ENCODE measurements at places on chromosomes 6 and 20.

GRCh38 chr6:83365931-83366330, 64.9 kb downstream of the ME1 start:
- DNase-seq: no peak

DNA sequence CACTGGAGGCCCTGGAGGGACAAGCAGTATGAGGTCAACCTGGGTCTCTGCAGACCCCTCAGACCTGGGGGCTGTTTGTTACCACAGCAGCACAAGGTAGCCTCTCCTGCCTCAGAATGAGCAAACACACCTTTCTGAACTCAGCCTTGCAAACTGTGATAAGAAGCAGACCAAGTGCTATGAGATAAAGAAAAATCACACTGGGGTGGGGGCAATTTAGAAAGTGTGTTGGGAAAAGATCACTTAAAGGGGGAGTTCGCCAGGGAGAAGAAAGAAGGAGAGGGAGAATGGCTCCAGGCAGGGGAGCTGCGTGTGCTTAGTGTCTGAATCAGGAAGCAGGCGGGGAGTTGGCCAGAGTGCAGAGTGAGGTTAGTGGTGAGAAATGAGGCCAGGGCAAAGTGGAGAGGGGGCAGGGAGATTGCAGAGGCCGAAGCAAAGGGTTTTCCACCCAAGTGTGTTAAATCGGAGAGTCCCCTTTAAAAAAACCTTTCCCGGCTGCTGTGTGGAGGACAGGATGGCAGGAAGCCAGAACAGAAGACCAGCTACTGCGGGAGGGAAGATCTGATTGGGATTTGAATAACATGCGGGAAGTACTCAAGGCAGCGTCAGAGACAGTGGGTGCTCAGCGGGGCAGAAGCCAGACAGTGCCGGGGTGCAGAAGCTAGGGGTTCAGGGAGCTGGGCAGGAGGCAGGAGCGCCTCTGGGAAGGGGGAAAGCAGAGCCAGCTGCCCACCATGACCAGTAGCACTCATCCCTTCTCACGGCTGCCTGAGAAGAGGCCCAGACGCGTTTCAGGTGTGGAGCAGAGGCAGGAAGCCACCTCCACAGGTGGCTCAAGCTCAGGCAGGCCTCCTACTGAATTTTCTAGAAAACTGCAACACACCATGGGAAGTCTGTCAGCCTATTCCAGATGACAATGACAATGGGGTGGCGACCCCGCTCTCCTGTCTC, 9.0 kb downstream of the ADA start:
- DNase-seq: no peak

GRCh38 chr20:46900086-46900485, 5.4 kb downstream of the EYA2 start:
- no peak for DNase-seq

DNA sequence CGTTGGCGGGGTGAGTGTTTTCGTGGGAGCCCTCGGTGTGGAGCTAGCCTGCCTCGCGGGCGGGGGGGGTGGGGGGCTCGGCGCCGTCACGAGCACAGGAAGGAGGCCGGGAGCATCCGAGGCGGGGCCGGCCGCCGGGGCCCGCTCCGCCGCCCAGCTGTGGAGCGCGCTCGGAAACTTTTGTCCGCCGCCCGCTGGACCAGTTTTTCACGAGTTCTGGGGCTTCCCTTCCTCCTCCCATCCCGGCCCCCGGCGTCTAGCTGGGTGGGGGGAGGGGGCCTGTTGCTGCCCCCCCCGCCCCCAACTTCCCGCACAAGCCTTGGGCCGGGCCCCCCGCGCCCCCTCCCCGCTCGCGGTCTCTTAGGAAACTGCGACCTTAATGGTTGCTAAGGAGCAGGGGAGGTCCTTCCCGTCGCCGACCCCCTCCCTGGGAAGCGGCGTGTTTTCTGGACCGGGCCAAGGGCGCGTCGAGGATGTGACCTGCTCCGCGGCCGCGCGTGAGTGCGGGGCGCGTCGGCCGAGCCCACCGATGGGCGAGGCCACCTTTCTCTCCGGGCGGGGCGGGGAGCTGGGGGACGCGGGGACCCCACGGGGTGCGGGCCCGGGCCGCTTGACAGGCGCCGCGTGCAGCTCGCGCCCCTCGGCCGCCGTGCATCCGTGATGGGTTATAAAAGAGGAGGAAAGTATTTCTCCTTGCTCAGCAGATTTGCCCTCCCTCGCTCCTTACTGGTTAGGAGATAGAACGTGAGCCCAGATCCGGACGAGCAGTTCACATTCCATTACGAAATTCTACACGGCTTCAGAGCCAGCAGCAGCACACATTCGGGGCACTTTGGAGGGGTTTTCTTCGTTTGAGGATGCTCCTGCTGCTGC, 1.4 kb downstream of the RREB1 start:
- DNase-seq: no peak

GRCh38 chr6:105499931-105500330, 97.0 kb upstream of the PREP start:
- no peak for DNase-seq

GRCh38 chr6:99119109-99120031, 171.6 kb upstream of the FBXL4 start:
- no peak for DNase-seq

GRCh38 chr6:31125586-31126363, 5.5 kb upstream of the CDSN start:
- DNase-seq: no peak

GRCh38 chr6:113356139-113356538, 501.0 kb upstream of the MARCKS start:
- no peak for DNase-seq

- DNase-seq: no peak
Observed at GRCh38 chr20:33132513-33133372, 35.2 kb upstream of the BPIFA2 start.

DNA sequence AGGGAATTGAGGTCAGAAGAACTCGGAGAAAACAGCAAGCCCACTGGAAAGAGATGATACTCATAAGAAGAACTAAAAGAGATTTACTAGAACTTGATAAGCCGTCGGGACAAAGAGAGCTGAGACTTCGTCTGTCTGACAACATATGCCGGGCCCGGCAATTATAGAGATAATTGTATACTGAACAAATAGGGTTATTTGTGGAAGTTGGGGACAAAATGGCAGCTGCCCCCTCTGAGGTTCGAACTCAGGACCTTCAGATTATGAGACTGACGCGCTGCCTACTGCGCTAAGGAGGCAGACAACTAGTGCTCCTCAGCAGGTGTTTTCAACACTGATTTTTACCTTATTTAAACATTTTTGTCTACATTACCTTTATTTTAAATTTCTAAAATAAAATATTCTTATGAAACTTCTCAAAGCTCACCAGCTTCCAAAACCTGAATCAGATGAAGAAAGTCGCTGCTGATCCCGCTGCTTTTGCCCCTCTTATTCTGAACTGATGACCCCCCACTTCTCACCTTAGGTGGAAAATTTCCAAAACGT, 29.3 kb upstream of the TRIM27 start:
- DNase-seq: no peak

- DNase-seq: no peak
Observed at GRCh38 chr6:109424946-109425345, 15.5 kb downstream of the PPIL6 start.

- no peak for DNase-seq
Observed at GRCh38 chr6:53828966-53829697, 34.3 kb downstream of the LRRC1 start.

DNA sequence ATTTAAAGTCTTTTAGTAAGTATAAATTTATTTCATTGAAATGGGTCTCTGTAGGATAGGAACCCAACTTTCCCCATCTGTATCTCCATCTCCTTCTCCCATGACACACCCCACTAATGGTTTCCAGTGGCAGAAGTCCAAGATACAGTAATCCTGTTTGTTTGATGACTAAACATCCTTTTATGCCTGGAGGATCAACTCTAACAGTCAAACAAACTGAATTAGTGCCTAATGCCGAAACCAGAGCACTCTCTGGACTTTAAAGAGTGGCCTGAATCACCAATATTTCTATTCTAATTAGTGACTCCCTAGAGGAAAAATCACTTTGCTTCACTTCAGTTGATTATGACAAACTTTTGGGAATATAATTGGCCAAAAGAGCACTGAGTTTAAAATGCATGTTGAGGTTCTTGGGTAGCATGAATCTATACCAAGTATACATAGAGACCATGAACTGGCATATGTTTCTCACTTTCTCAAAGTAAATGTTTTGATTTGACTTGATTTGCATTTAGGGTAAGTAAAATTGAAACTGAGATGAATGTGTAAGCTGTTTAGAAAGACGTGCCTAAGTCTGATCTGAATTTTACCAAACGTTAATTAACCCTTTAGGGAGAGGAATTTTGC, 776.4 kb upstream of the NRSN1 start:
- no peak for DNase-seq

- no peak for DNase-seq
Observed at GRCh38 chr20:34222208-34222607, 19.0 kb upstream of the ASIP start.

DNA sequence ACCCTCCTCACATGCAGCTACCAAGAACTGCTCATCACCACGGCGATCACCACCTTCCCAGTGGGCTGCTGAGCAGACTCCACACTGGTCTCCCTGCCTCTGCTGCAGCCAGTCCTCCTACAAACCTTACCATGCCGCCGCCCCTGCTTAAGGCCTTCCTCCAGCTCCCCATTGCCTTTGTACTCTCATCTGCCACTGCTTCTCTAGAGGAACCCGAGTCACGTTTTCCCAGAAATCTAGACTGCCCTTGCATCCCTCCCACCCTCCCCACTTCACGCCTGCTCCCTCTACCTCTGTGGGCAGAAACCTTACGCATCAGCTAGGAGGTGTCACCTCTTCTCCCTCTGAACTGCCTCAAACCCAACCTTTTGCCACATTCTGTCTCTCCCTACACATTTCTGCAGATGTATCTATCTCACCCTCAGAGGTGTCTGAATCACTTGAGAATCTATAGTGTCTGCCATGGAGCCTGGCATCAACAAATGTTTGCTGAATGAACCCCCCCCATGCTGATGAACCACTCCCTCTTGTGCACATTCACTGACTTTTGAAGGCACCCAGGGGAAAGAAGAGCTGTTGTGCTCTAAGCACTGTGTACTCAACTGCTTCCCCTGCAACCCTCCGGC, 4.3 kb downstream of the E2F1 start:
- DNase-seq: no peak

DNA sequence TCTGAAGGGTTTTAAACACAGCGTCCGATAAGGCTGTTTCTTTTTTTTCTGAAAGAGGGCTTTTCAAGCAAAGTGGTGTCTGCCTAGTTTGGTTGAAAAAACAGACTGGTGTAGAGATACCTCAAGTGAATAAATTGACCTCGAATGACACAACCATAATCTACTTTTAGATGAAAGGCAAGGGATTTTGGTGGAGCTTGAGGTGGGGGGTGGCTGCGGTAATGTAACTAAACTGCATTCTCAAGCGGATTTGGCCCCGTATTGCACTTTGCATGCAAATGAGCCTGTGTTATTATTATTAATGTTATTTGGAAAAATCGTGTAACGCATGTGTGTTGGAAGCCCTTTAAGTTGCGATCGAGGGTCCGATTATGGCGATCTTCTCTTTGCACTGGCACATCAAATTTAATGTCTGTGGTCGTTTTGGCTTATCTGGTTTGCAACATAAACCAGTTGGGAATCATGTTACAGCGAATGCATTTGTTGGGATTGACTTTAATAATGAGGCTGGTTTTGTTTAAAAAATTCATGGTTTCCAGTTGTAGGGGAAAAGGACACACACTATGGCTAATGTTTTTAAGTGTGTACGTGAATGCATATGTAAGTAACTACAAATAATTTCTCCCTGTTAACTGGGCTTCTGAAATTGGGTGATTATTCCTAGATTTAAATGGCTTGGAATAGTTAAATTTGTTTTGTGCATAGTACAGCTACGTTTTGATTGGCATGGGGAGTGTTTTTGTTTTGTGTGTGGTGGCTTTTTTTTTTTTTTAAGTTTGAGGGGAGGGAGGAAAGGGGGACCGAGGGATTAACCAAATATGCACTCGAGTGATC, 1.0 kb downstream of the JARID2 start:
- DNase-seq: no peak

DNA sequence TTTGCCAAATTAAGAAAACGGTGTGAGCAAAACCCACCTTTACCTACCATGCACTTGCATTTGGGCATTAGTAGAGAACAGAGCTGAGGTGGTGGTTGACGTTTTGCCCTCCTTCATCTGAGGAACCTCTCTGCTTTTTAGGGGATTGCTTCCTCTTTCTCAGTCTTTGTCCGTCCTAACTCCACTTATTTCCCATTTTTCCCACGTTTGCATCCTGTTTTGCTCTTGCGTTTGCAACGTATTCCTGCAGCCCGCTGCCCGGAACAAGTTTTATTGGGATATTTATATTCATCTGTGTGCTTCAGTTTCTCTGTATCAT, 374 bp upstream of the SERINC1 start:
- DNase-seq: no peak

DNA sequence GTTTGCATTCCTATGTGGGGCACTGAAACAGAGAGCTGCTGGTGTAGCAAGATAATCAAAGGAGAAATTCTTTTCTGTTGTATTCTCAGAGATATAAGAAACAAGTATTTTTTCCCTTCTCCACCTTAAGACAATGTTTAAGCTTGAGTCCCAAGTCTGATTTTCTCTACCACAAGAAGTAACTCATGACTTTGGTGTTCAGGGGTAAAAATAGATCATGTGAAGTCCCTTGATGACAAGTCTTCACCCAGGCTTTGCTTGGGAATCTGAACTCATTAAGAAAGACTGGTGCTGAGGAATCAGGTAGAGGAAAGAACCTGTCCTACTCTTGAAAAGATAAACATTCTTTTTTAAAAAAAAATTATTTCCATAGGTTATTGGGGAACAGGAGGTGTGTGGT, 205.6 kb downstream of the ALDH8A1 start:
- DNase-seq: no peak

DNA sequence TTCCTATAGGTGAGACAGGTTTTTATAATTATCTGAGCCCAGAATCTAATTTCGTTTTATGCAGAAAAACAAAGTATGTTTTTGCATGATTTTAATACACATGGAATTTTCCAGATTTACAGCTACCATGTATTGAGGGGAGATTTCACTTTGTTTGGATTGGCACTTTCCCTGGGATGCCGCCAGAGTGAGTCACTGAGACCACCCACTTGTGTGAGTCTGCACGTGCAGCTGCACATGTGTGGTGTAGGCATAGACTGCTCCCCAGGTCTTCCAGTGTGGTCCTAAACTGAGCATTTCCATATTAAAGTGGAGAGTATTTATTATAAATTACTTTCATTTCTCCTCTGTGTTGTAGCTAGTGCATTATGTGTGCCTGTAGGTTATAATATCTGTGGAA, 186.8 kb downstream of the UBE3D start:
- no peak for DNase-seq

- no peak for DNase-seq
Observed at GRCh38 chr20:53222416-53222815, 250.3 kb downstream of the TSHZ2 start.

GRCh38 chr6:134073161-134073560, 20.7 kb upstream of the SLC2A12 start:
- DNase-seq: no peak

DNA sequence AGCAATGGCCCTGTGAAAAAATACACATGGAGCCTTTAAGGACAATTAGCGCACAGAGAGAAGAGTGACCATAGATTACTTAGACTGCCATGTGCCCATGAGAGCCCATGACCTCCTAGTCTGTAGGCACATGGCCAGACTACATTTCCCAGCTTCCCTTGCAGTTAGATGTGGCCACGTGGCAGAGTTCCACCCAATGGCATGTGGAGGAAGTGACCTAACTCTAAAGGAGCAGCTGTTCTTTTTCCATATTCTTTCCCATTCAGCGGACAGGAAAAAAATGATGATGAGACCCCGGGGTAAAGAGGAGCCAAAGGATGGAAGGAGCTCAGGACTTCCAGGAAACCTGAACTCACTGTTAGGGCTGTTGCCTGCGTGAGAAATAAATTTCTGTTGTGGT, 116.6 kb downstream of the CBLN4 start:
- DNase-seq: no peak

Measured in stimulated activated CD8-positive, alpha-beta memory T cell treated with anti-CD3 and anti-CD28 coated beads, Interleukin-2, amount 100 ng/mL, for 1 hour (primary cell).